Esophagus muscularis mucosa (tissue), 4 donors: ENCODE measurements at places on chromosomes 12 and 14.

- peak; percentile 93 for DNase-seq
- H3K27ac ChIP-seq, result peak overlapping the region; percentile 60
- no peak overlapping the region for H3K4me3 ChIP-seq
- peaks cover 38% of the 10 kb centered on the region for H3K4me1 ChIP-seq
Measured at GRCh38 chr12:108302403-108303311, 36.5 kb downstream of the CMKLR1 start.

- H3K4me1 ChIP-seq, result peaks cover 8% of the 10 kb centered on the region
- H3K4me3 ChIP-seq, result no peak overlapping the region
- no peaks in the 10 kb centered on the region for H3K36me3 ChIP-seq
- no peak for DNase-seq
- no peaks in the 10 kb centered on the region for H3K27me3 ChIP-seq
- H3K27ac ChIP-seq, result no peak overlapping the region
Measured at GRCh38 chr12:41039461-41039860, 148.7 kb upstream of the PDZRN4 start.

GRCh38 chr12:121811434-121812319 is 7.9 kb downstream of the SETD1B start:
- peaks cover 82% of the 10 kb centered on the region for H3K36me3 ChIP-seq
- H3K4me3 ChIP-seq, result peak overlapping the region; percentile 71
- no peak for DNase-seq
- no peaks in the 10 kb centered on the region for H3K27me3 ChIP-seq

DNA sequence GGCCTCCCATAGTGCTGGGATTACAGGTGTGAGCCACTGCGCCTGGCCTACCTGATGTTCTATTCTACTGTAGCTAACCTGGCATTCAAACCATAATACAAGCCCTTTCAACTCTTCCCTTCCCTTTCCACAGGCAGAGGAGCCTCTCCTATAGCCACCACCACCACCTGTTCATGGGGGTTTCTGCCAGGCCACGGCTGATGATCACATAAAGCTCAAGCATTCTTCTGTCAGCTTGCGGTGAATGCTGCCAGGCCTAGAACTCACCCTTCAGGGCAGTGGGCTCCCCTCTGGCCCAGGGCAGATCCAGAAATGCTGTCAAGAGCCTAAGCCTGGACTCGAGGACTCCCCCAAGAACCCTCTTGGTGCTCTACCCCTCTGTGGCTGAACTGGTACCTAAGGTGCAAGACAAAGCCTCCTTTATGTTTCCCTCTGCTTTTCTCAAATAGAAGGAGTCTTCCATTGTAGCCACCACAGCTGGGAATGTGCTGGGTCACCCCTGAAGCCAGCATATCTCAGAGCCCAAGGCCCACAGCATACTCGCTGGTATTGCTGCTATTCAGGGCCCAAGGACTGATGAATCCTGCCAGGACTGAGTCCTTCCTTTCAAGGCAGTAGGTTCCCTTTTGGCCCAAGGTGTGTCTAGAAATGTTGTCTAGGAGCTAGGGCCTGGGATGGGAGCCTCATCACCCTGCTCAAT is 3.4 kb upstream of the DLGAP5 start:
- H3K27ac ChIP-seq, result no peak overlapping the region
- no peak for DNase-seq
- peaks cover 13% of the 10 kb centered on the region for H3K4me1 ChIP-seq

DNA sequence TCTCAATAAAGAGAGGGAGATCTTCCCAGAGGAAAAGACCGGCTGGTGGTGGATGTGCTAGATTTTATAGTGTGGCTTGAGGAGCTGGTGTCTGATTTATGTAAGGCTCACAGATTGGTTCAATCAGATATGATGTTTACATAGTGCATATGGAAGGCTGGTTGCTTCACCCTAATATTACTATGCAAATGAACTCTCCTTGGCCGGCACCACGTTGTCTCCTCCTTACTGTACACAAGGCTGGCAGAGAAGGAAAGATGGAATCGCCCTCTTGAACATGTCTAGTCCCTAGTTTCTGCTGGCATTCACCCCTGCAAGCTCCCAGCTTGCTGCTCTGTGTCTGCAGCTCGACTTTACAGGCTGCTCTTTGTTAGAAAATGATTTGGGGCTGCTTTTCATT is 8.9 kb downstream of the FAM186A start:
- no peak overlapping the region for H3K27ac ChIP-seq
- H3K36me3 ChIP-seq, result no peaks in the 10 kb centered on the region
- no peak overlapping the region for H3K4me3 ChIP-seq
- H3K27me3 ChIP-seq, result no peaks in the 10 kb centered on the region
- DNase-seq, result no peak
- H3K4me1 ChIP-seq, result no peaks in the 10 kb centered on the region

DNA sequence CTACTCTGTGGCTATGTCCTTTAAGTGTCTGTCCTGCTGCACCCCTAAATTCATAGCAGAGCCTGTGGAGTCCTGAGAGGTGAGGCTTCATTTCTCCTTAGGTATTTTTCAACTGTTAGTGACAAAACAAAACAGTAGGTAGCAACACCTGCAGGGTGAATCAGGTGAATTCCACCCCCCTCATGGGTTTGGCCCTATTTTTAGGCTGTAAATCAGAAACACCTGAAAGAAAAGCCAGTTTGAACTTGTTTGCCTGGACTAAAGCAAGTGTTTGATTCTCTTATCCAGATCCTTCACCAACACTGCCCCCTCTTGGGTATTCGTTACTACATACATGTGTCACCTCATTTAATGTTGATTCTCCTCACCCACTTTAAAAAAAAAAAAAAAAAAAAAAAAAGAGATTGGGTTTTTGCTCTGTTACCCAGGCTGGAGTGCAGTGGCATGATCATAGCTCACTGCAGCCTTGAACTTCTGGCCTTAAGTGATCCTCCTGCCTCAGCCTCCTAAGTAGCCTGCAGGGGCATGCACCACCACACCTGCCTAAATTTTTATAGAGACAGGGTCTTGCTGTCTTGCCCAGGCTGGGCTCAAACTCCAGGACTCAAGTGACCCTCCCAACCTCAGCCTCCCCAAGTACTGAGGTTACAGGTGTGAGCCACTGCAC is 10.3 kb downstream of the TBPL2 start:
- no peak overlapping the region for H3K27ac ChIP-seq
- no peak overlapping the region for H3K4me3 ChIP-seq
- no peaks in the 10 kb centered on the region for H3K36me3 ChIP-seq
- no peaks in the 10 kb centered on the region for H3K27me3 ChIP-seq

DNA sequence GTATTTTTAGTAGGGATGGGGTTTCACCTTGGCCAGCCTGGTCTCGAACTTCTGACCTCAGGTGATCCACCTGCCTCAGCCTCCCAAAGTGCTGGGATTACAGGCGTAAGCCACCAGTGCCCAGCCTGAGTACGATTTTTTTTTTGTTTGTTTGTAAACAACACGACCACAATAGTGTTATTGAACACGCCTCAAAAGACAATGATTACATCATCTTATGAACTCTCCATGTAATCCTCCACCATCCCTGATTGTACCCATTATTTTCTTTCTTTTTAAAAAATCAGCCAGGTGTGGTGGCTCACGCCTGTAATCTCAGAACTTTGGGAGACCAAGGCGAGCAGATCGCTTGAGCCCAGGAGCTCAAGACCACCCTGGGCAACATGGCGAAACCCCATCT is 25.1 kb upstream of the TBX3 start:
- H3K36me3 ChIP-seq, result no peaks in the 10 kb centered on the region
- no peak for DNase-seq
- H3K27me3 ChIP-seq, result peaks cover 68% of the 10 kb centered on the region
- H3K4me3 ChIP-seq, result no peak overlapping the region
- H3K27ac ChIP-seq, result no peak overlapping the region
- no peaks in the 10 kb centered on the region for H3K4me1 ChIP-seq

- DNase-seq, result no peak
- no peaks in the 10 kb centered on the region for H3K27me3 ChIP-seq
- H3K4me1 ChIP-seq, result no peaks in the 10 kb centered on the region
- H3K27ac ChIP-seq, result no peak overlapping the region
- no peak overlapping the region for H3K4me3 ChIP-seq
- no peaks in the 10 kb centered on the region for H3K36me3 ChIP-seq
Measured at GRCh38 chr12:119423285-119423684, 88.8 kb downstream of the CCDC60 start.

- no peak overlapping the region for H3K4me3 ChIP-seq
- peaks cover 18% of the 10 kb centered on the region for H3K27me3 ChIP-seq
- H3K4me1 ChIP-seq, result peaks cover 20% of the 10 kb centered on the region
- no peak overlapping the region for H3K27ac ChIP-seq
- peak; percentile 75 for DNase-seq
- peaks cover 20% of the 10 kb centered on the region for H3K36me3 ChIP-seq
Measured at GRCh38 chr12:57724936-57725740, 13.4 kb downstream of the AGAP2 start.

DNA sequence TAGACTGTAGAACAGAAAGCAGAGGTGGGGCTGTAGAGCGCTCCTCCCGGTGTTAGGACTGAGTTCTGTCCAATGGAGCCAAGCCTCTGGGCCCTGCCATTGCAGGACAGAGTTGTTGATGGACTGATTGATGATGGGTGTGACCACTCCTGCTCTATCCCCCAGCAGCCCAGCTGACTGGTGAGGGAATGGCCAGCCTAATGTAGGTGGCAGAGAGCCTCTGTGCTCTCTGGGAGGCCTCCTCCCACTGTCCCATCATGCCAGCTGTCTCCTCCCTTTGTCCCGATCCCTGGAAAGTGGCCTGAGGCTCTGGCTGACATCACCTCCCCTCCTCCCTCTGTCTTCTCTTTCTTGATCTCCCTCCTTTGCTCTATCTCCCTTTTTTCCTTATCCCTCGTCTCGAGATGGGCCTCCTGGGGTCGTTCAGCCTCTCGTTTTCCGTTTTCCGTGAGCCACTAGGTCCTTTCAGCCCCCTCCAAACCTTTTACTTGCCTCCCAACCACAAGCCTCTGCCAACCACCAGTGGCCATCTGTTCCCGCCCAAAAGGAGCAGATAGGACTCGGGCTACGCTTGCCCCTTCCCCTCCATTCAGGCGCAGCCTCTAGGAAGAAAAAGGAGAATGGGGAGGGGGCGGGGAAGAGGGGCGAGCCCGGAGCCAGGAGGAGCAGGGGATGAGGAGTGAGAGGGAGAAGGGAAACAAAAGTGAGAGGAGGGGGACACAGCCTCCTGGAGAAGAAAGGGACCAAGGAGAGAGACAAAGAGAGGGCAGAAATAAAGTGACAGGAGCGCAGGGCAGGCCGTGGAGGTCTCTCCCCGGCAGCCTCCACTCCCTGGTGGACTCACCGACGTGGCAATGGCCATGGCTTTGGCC is 572 bp downstream of the EFS start:
- H3K4me3 ChIP-seq, result peak overlapping the region; percentile 67
- peaks cover 16% of the 10 kb centered on the region for H3K27me3 ChIP-seq
- peak overlapping the region; percentile 98 for H3K27ac ChIP-seq
- H3K36me3 ChIP-seq, result peaks cover 14% of the 10 kb centered on the region
- DNase-seq, result no peak
- peaks cover 13% of the 10 kb centered on the region for H3K4me1 ChIP-seq

- peaks cover 55% of the 10 kb centered on the region for H3K4me1 ChIP-seq
- no peak overlapping the region for H3K27ac ChIP-seq
Measured at GRCh38 chr12:31321897-31322228, 4.1 kb downstream of the SINHCAF start.

- H3K4me1 ChIP-seq, result peaks cover 6% of the 10 kb centered on the region
- H3K36me3 ChIP-seq, result no peaks in the 10 kb centered on the region
- H3K27ac ChIP-seq, result no peak overlapping the region
- H3K4me3 ChIP-seq, result no peak overlapping the region
Measured at GRCh38 chr14:79712302-79712950, 498.9 kb downstream of the DIO2 start.

- H3K27me3 ChIP-seq, result no peaks in the 10 kb centered on the region
- H3K27ac ChIP-seq, result peak overlapping the region; percentile 62
- H3K4me1 ChIP-seq, result peaks cover 24% of the 10 kb centered on the region
- DNase-seq, result no peak
- no peaks in the 10 kb centered on the region for H3K36me3 ChIP-seq
Measured at GRCh38 chr12:95213928-95214327, 3.3 kb downstream of the FGD6 start.

- peak overlapping the region; percentile 41 for H3K27ac ChIP-seq
- no peak for DNase-seq
- H3K4me3 ChIP-seq, result no peak overlapping the region
- H3K27me3 ChIP-seq, result no peaks in the 10 kb centered on the region
Measured at GRCh38 chr14:74140374-74140850, 55.7 kb downstream of the LIN52 start.

DNA sequence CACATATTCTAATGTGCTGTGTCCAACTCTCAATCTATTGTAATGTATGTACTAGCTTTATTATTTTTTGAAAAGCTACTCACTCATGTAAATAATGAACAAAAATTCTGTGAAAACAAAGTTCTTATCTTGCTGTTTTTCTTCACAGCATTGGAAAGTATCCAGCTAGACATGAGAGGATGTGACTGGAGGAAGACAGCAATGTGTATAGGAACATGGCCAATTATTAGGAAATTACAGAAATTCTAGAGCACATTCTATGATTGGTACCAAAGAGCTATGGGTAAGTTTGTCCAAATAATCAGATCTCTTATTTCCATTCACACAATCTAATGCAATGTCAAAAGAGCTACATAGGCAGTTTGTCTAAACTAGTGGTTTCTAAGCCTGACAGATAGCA is 1100.2 kb downstream of the FSCB start:
- H3K4me1 ChIP-seq, result peaks cover 2% of the 10 kb centered on the region
- no peak for DNase-seq
- no peak overlapping the region for H3K27ac ChIP-seq
- H3K4me3 ChIP-seq, result no peak overlapping the region

DNA sequence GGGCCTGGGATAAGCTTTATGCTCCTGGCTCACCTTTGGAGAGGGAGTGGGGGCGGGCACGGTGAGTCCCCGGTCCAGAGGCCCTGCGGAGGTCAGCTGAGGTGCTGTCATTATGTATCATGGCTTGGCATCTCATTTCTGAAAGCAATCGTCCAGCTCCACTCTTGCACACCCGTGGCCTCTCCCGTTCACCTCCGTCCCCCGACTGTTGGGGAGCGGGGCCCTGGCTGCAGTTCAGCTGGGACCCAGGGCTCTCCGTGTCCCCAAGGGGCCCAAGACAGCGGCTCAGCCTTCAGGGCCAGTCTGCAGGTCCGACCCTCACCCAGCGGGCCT is 10.6 kb downstream of the BMP4 start:
- no peak overlapping the region for H3K27ac ChIP-seq
- no peaks in the 10 kb centered on the region for H3K36me3 ChIP-seq
- H3K4me1 ChIP-seq, result peaks cover 9% of the 10 kb centered on the region
- DNase-seq, result no peak

- no peak overlapping the region for H3K27ac ChIP-seq
- no peak for DNase-seq
- H3K4me3 ChIP-seq, result no peak overlapping the region
- H3K27me3 ChIP-seq, result no peaks in the 10 kb centered on the region
- H3K36me3 ChIP-seq, result peaks cover 5% of the 10 kb centered on the region
Measured at GRCh38 chr14:75723716-75724115, 62.7 kb downstream of the TTLL5 start.
